AG04449 (cell line): ENCODE measurements at places on chromosomes 7 and 10.

- no peak for DNase-seq
Observed at GRCh38 chr7:35390146-35390545, 136.2 kb upstream of the TBX20 start.

DNA sequence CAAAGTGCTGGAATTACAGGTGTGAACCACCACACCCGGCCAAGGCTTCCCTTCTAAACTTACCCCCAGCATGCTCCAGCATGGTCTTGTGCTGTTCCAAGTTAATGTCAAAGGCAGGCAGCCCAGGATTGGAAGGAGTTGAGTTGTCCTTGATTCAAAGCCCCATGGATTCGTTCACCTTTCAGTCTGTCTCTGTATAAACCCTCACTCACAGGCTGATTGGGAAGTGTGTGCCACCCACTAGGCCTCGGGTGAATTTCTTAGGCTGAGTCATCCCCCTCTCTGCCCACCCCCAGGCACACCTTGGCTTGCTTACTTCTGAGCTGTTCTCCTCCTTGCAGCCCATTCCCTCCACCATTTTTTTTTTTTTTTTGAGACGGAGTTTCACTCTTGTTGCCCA, 13.3 kb upstream of the PRDX3 start:
- DNase-seq = no peak

DNA sequence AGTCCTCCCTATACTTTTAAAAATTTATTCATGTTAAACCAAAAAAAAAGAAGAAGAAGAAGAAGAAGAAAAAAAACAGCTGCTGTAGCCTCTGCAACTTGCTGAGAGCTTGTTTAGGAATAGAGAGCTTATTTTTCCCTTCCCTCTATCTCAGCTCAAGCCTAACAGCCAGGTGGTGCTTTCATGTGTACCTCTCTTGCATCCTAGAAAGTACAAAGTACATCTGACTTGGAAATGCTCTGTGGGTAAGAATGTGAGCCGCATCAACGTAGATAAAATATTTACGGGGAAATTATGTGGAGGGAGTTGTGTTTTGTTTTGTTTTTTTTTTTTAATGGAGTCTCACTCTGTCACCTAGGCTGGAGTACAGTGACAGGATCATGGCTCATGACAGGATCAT, 99.6 kb downstream of the PLXDC2 start:
- DNase-seq = no peak

DNA sequence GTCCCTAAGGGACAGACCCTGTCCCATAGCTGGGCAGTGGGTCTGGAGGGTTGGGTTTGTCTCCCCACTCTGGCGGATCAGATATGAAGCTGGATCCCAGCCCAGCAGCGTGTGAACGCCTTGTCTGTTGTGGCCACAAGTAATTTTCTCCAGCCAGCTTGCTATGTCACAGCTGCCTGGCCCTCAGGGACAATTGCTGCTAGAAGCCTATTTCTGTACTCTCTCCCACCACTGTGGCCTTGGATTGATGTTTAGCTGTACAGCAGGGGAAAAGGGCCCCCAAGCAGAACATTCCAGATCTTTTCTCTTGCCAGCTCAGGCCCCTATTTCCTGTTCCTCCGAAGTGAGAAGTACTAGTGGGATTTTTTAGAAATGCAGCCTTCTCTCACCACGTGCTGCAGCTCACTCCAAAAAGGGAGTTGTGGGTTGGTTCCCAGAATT, 53.5 kb upstream of the WAC start:
- no peak for DNase-seq

DNA sequence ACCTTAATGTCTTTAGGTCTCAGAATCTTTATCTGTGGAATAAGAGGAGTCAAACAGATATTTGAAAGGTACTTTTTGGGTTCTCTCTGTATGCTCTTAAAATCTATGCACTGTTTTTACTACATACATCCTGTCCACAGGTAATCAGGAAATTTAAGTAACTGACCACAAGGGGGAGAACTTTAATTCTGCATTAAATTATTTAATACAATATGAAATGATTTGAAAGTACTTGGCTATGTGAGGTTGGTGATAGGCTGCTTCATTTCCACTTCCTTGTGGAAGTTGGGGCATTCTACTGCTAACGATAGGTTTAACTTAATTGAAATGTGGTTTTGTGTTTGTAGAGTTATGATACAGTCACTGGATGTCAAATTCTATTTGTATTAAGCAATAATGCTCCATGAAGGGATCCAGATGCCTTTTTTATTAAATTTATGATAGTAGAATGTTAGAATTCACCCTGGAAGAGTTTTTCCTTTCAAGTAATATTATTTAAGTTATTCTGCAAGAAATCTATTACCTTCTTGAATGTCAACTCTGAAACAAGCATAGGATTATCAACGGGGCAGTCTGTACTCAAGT, 6.0 kb downstream of the TEX47 start:
- DNase-seq = no peak

DNA sequence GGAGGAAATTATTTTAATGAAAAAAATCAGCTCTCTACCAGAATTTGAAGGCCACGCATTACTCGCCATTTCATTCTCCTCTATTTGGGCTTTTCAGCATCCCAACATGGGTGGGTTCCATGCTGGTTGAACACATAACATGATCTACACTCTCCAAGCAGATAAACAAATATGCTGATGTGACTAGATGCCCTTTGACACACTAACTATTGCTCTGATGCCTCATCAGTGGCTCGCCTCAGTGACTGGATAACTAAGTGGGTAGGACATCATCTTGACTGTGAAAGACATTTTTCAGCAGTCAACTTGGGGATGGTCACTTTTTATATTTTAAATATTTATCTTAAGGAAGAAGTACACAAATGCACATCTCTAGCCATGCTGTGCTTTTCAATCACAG, 113.9 kb upstream of the LAMB4 start:
- DNase-seq = no peak

- DNase-seq = peak; percentile 24
Observed at GRCh38 chr10:78802866-78803265, 265.9 kb upstream of the ZMIZ1 start.

DNA sequence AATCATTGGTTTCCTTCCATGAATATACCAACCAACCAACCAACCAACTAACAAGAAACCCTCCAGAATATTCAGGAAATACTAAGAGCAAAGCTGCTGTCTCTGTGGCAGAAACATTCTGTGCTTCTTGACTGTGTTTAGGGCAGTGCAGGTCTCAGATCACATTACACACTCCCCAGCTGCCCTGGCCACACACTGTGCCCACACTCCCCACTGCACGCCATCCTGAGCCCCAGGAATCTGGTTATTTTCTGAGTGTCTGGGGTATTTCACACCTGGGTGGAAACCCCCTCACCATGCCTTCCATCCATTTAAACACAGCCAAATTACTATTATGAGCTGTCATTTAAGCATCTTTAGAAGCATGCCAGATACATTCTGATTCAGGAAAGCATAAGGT, 183.7 kb upstream of the ANK3 start:
- DNase-seq = no peak

DNA sequence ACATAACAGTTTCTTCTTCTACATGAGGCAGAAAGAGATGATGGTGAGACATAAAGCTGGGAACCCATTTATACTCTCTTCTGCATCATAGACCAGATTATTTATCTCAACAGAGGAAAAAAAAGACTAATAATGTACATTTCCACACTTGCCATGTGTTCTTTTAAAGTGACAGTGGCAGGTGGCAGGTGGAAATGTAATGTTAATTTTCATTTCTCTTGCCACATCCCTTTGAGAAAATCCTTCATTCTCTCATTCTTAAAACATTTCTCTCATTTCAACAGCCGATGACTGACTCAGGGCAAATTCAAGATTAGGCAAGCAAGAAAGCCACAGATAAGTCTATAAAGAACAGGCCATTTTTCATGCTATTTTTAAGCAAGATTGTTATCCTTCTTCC, 635.6 kb upstream of the SORCS1 start:
- DNase-seq = no peak

DNA sequence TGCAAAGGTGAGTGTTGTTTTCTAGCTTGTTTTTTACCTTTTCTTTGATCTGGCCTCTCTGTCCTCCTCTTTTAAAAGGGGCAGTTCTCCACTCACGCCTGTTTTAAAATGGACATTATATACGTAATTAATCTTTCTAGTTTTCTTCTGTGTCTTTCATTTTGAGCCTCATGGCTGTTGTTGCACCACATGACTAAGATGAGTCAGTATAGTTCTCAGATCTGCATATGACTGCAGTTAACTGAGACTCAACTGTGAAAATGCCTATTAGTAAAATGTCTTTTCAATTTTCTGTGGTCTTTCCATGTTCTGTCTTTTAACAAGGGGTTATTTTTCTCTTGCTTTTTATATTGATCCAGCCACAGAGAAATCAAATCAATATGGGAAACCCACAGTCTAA, 296.1 kb downstream of the CDK14 start:
- no peak for DNase-seq

DNA sequence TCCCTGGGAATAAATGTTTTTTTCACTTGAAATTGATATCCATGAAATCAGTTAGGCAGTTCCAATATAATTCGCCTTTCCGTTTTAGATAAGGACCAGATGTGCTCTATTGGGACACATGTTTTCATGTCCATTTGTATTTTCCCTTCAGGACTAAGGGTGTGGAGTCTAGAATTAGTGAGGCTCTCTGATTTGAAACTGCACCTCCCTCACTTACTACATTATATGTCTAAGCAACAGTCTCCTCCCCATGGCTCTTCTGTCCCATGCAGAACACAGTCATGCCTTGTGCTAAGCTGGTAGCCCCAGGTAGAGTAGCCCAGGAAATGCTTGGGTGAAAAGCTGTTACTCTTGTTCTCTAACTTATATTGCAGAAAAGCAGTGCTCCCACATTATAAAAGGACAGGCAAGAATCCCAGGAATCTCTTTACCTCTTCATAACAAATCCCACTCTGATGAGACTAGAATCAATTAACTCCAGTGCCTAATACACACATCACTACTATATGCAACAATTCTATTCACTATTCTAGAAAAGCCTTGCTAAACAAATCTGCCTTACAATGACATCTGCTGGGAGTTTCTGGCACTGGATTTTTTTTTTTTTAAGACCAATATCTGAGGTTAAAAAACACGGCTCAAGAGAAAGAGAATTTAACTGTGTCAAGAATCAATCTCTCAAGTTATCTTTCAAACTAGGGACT, 293.9 kb downstream of the SNX13 start:
- DNase-seq = no peak

GRCh38 chr7:112398534-112398933, 51.7 kb upstream of the IFRD1 start:
- DNase-seq = no peak

DNA sequence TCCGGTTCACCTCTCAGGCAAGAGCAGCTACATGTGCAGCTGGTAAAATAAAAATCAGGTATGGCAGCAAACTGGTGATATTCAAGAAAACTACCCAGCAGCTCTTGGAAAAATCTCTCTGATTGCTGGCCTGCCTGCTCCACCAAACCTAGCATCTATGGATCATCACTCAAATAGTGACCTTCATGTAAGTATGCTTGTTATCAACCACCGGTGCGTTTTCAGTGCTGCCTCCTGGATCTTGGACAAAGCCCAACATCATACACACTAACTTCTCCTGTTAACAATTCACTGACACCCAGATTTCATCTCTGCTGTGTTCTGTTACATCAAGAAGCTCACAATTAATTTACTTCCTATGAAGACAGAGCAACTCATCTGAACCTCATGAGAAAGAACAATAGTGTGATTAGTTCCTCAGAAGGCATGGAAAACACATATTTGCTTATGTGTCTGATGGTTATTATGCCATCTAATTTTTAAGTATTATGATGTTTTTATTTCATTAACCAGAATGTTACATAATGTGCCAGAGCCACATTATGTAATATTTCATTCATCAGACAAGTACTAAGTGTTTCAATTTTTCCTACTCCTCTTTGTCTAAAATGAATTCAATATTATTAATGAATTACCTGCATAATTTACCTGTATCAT, 8.8 kb downstream of the CDK6 start:
- no peak for DNase-seq

DNA sequence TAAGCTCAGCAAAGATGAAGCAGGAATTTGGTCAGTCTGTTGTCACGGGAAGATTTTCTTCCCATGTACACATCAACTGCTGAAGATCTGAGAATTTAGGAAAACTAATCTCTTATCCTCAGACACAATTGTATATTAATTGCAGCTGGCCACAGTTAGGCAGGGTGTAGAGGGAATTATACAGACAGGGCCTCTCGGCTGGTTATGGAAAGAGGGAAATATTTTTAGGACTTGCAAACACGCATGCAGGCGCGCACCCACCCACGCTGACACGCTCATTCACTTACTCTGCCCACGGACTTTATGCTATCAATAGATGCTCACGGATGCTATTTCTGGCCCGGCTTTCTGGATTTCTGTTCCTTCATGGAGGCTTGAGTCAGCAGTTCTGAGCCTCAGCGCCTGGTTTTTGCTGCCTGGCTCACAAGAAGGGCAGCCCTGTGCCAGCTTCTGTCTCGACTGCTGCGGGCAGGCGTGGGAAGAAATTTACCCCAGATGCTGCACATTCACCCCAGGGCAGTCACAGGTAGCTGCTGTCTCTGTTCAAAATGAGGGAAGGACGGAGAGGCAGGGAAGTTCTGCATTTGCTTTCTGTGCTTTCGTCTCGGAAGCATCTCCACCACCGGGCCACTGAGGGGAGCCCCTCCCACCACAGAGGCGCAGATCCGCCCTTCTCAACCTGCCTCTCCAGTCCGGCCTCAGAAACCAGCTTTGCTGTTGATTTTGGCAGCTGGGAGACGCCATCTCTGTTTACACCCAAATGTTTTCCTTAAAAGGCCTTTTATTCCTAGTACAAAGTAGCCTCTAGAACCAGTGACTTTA, 116.3 kb upstream of the BTBD16 start:
- no peak for DNase-seq

DNA sequence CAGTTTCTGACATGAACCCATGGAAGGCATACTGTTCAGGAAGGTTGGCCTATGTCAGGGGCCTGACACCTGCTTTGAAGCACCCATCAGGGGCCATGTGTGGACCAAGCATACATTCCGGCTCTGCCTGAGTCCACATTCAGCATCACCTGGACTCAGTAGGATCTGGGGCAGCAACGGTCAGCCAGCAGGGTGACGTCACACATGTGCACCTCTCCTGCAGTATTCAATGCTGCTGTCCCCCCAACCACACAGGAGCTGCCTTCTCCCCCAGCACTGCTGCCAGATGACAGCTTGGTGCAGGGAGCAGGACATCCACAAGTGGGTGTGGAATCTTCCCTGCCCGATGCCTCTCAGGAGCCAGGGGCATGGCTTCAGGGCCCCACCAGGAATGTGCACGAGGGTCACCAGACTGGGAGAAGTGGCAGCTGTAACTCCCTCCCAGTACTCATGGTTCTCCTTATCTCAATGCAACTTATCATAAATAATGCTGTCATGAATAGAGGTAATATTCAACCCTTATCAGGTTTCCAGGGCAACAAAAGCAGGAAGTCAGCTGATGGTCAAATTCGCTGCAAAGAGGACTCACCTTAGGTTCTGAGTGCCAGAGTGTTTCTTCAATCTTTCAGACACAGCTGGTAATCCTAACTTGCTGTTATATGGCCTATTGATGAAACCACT, 292.9 kb downstream of the PAXIP1 start:
- no peak for DNase-seq

DNA sequence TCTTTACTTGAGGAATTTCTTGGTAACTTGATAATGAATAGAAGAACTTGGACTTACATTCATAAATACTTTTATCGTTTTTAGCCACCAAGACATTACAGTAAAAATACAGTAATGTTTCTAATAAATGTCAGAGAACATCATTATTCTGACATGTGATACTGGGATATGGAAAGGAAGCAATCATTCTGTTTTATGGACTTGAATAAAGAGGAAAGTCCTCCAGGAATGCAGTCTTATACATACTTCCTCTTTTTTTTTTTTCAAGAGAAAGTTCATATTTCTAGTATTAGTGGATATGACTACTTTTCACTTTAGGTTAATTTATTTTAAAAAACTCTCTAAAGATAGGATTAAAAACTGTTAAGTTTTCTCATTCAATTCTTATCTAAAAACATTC, 220.0 kb upstream of the SEMA3C start:
- no peak for DNase-seq
